NCI-H1092 (cell line): ENCODE measurements at places on chromosomes 12 and 14.

DNA sequence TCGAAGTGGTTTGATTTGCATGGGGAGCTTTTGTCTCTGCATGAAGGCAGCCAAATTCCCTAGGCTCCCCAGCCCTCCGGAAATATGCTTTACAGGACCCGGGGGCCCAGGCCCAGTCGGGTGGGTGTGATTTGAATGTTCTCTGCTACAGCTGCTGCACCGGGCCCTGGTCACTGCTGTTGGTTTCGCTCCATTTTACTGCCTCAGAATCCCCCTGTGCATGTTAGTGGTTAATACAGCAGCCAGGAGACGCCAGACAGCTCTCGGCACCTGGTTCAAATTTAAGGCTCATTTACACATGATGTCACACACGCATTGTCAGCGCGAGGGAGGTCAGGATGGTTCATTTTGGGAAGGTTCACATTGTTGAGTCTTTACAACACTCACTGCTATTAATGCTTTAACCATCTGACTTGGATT is 99.6 kb downstream of the SLC38A6 start:
- no peak for DNase-seq

- DNase-seq = no peak
These were observed 169.2 kb downstream of the PIK3C2G start for GRCh38 chr12:18430425-18431048.

GRCh38 chr12:3464561-3464960 is 26.4 kb upstream of the PRMT8 start:
- DNase-seq = no peak

GRCh38 chr12:88752183-88752582 is 171.9 kb upstream of the KITLG start:
- no peak for DNase-seq

GRCh38 chr12:67080637-67081036 is 188.5 kb upstream of the CAND1 start:
- no peak for DNase-seq

GRCh38 chr14:30854492-30854891 is 19.9 kb upstream of the COCH start:
- DNase-seq = no peak

GRCh38 chr14:67357969-67358354 is 1.6 kb downstream of the ATP6V1D start:
- no peak for DNase-seq

- DNase-seq = peak; percentile 90
These were observed 87.8 kb upstream of the NCOR2 start for GRCh38 chr12:124655048-124655697.

GRCh38 chr12:2490831-2491230 is 303.9 kb upstream of the FKBP4 start:
- DNase-seq = no peak

DNA sequence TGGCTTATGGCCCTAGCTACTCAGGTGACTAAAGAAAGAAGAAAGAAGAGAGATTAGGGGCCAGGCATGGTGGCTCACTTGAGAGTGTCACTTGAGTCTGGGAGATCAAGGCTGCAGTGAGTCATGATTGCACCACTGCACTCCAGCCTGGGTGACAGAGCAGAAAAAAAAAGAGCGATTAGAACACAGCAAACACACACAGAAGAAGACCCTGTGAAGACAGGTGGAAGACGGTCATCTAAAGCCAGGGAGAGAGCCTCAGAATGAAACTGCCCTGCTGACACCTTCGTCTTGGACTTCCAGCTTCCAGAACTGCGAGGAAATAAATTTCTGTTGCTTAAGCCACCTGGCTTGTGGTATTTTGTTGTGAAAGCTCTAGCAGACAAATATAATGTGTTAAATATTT is 17.5 kb upstream of the PPP1CC start:
- no peak for DNase-seq

GRCh38 chr14:60722357-60723115 is 1.6 kb downstream of the SIX4 start:
- DNase-seq = peak; percentile 56

- DNase-seq = no peak
These were observed 45.9 kb upstream of the COL2A1 start for GRCh38 chr12:48050174-48050573.
